ENCODE measurements at places on chromosomes 7 and 10. TPM values are rescaled to one million over a fixed set of nuclear protein-coding genes. Genes with fewer than 3 reads are reported as not detected.

Gene FAM241B
- total RNA-seq = 13.7 TPM

Gene GIMAP8
- 0.24 TPM for total RNA-seq

Gene FRMPD2
- 3.0 TPM for total RNA-seq

Gene PNLIP
- not detected for total RNA-seq

Gene AGBL3
- total RNA-seq = 1.7 TPM

Gene HOXA11
- not detected for total RNA-seq

Gene VPS37D
- total RNA-seq = 32.0 TPM

Gene SPDYE8
- total RNA-seq = not detected

Gene ACSM6
- total RNA-seq = not detected

Gene MYH16
- total RNA-seq = not detected

Gene CPED1
- total RNA-seq = 3.2 TPM

Gene C1QL3
- total RNA-seq = 0.35 TPM

Gene SDK1
- total RNA-seq = 16.5 TPM

Gene AKR1C1
- 5.5 TPM for total RNA-seq

Gene NSUN5
- total RNA-seq = 46.7 TPM

Gene RAMP3
- not detected for total RNA-seq

Gene COL28A1
- total RNA-seq = 0.83 TPM

Gene SLC4A2
- total RNA-seq = 269 TPM

Gene TRPV5
- total RNA-seq = not detected

Gene UTF1
- not detected for total RNA-seq

Gene C10orf67
- total RNA-seq = 0.11 TPM
